Stimulated activated CD8-positive, alpha-beta memory T cell treated with anti-CD3 and anti-CD28 coated beads, Interleukin-2, amount 100 ng/mL, for 1 hour (primary cell): ENCODE measurements at places on chromosomes 2 and 18.

- no peak for DNase-seq
These were observed 48.5 kb downstream of the CDK15 start for GRCh38 chr2:201854841-201855240.

GRCh38 chr2:60565472-60565871 is 12.0 kb upstream of the BCL11A start:
- no peak for DNase-seq

DNA sequence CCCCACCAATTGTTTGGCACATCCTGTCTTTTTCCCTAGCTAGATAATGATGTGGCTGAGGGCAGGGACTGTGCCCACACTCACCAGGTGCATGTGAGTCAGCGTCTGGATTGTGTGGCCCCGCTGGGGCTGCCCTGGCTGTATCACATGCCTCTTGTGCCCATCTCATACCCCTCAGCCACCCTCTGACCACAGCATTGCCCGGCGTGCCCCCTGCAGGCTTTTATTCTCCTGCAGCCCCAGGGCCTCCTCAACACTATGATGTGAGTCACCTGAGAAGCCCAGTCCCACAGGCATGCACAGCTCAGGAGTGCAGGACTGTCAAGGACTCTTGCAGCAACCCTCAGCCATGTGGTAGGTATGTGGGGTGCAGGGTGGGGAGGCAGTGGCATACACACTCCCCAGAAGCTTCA is 14.8 kb upstream of the STEAP3 start:
- DNase-seq = no peak

GRCh38 chr2:40168546-40168945 is 283.3 kb downstream of the SLC8A1 start:
- DNase-seq = no peak

- no peak for DNase-seq
These were observed 1.3 kb downstream of the MRPL33 start for GRCh38 chr2:27772804-27773203.

DNA sequence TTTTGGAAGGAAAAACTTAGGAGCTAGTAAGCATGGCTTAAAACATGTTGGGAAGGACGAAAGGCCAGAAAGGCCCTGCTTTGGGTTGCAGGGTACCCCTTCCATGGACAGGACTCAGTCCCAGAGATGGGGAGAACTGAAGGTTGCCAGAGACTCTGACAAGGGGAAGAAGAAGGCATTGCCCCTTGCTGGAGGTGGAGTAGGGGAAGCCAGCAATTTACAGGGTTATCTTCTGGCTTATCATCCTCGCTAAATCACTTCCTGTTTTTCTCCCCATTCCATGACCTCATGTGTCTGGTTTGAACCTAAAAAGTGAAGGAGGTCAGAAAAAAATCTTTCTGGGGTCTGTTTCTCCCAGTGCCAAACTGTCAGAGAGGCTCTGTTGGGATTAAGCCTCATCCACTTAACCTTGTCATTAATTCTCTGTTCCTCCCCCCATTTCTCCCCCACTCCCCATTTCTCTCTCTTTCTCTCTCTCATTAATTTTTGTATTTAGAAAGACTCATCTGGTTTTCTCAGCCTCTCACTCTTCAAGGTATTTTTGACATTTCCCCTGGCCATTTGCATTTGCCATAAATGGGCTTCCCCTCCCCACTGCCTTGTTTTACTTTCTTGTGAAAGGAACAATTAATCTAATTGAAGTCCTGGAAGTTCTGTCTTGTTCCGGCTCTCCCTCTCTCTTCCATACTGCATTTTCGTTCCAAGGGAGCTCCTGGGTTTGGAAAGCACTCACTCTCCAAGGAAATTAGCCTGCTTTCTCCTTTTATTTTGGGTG is 17.4 kb downstream of the NRP2 start:
- DNase-seq = no peak
